ENCODE measurements at places on chromosomes 3 and 15.

DNA sequence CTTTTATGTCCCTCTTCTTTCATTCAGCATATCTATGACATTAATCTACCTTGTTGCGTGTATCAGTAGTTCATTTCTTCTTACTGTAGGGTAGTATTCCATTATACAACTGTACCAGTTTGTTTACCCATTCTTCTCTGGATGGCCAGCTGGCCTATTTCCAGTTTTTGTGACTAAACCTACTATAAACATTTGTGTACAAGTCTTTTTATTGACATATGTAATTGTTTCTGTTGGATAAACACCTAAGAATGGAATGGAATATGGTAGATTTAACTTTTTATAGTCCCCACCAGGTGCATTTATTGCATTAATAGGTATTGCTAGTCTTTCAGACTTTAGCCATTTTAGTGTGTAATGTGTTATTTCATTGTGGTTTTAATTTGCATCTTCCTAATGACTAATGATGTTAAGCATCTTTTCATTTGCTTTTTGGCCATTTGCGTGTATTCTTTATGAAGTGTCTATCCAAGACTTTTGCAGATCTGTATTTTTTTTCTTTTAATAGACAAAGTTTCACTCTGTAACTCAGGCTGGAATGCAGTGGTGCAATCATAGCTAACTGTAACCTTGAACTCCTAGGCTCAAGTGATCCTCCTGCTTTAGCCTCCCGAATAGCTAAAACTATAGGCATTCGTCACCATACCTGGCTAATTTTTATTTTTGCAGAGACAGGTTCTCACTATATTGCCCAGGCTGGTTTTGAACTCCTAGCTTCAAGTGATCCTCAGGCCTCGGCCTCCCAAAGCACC, 41.9 kb upstream of the XRN1 start:
- DNase-seq = no peak

DNA sequence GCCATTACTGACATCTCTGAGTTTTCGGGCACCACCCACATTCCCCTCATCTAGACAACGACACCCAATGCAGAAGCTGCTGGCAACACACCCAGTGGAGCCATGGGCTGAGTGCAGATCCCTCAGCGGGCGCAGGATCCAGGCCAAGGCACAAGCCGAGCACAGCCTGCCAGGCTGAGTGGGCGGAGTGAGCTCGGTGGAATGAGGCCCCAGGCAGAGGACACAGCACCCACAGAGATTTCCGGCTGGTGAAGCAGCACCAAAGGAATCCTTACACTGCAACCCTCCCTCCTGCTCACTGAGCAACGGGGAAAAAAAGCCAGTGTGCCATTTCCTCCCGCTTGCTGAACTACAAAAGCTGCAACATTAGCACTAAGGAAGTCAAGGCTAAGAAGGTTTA, 34.3 kb downstream of the ZMAT3 start:
- no peak for DNase-seq

GRCh38 chr3:24199775-24200247, 254.7 kb downstream of the NR1D2 start:
- no peak for DNase-seq

DNA sequence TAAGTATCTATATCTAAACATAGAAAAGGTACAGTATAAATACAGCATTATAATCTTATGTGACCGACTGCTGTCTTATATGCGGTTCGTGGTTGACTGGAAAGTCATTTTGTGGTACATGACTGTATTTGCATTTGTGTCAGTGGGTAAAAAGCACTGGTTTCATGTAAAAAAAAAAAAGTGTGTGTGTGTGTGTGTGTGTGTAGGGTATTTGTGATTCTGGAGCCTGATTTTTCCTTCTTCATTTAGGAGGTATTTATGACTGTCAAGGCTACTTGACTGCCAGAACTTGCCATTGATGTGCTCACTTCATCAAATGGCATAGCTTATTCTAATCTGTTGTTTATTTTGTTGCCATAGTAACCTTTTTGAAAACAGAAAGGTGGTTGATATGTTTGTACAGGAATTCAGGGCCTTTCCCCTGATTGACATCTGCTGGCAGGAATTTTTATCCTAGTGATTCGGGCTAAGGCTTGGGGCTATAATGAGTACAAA, 63.2 kb downstream of the AKAP13 start:
- DNase-seq = peak; percentile 85

Measured in NCI-H1417 treated with DMSO at 0.1 percent for 48 hours (cell line).